ENCODE measurements at places on chromosomes 7 and 10. TPM values are rescaled to one million over a fixed set of nuclear protein-coding genes. Genes with fewer than 3 reads are reported as not detected.
A peak's percentile ranks its signal among the peaks of the same experiment; 100 is the strongest.

Gene COMMD3
- total RNA-seq, result 69.4 TPM

Gene CLDN12
- 39.2 TPM for total RNA-seq

Gene RADIL
- not detected for total RNA-seq

Gene NPFFR1
- total RNA-seq, result not detected

Gene ANXA8L1
- total RNA-seq, result 31.7 TPM

Gene IFIT1B
- total RNA-seq, result not detected

DNA sequence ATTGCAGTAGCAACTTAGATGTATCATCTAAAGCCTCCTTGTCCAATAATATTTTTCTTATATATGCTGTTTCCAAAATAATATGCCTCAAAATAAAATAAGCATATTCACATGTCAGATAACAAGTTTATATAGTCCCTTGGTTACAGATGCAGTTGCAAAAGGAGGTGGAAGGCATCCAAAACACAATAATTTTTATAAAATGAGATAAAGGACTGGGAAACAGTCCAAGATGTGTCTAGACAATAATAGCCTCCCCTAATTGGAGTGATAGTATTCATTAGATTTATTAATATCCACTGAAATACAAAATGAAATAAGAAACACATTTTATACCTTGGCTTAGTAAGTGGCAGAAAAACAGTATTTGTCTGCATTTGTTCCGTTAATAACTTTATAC, 30.3 kb downstream of the BCAP29 start:
- no peak for DNase-seq
- peaks cover 12% of the 10 kb centered on the region for H3K36me3 ChIP-seq
- no peak overlapping the region for H3K4me3 ChIP-seq
- peaks cover 6% of the 10 kb centered on the region for H3K4me1 ChIP-seq
- H3K27ac ChIP-seq, result no peak overlapping the region
- H3K27me3 ChIP-seq, result no peaks in the 10 kb centered on the region

- H3K27ac ChIP-seq, result no peak overlapping the region
- DNase-seq, result no peak
- H3K4me3 ChIP-seq, result no peak overlapping the region
- H3K36me3 ChIP-seq, result no peaks in the 10 kb centered on the region
Measured at GRCh38 chr10:70476249-70477035, 2.1 kb upstream of the PALD1 start.

DNA sequence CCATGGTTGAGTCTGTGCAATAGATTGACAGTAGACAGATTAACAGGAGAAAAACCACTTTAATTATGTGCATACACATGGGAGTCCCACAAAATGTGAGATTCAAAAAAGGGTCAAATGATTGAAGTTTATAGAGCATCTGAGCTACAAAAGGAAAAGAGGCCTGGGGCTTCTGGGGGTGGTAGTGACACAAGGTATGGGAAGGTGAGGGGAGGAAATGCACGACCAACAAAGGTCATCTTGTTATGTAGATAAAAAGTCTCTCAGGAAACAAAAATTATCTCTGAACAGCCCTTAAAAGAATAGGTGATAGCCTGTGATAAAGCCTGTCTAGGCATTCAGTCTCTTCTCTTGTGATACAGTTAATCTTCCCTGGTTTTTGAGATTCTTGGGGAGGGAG, 141.7 kb downstream of the SEC23IP start:
- no peak for DNase-seq
- no peak overlapping the region for H3K4me3 ChIP-seq
- H3K27ac ChIP-seq, result no peak overlapping the region

GRCh38 chr10:72027498-72027897, 60.9 kb downstream of the SPOCK2 start:
- H3K27ac ChIP-seq, result peak overlapping the region; percentile 49
- peaks cover 19% of the 10 kb centered on the region for H3K4me1 ChIP-seq
- no peak overlapping the region for H3K4me3 ChIP-seq
- DNase-seq, result peak; percentile 23

DNA sequence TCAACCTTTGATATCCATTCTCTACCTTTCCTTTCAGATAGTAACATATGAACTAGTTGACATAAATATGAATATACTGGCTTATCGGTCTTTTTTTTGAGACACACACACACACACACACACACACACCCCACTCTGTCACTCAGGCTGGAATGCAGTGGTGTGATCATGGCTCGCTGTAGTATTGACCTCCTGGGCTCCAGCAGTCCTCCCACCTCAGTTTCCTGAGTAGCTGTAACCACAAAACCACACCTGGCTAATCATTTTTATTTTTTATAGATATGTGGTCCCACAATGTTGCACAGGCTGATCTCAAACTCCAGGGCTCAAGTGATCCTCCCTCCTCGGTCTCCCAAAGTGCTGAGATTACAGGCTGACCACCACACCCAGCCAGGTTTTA, 14.2 kb upstream of the NT5C3A start:
- H3K36me3 ChIP-seq, result peaks cover 4% of the 10 kb centered on the region
- H3K27me3 ChIP-seq, result peaks cover 40% of the 10 kb centered on the region
- no peak overlapping the region for H3K27ac ChIP-seq
- no peak for DNase-seq

DNA sequence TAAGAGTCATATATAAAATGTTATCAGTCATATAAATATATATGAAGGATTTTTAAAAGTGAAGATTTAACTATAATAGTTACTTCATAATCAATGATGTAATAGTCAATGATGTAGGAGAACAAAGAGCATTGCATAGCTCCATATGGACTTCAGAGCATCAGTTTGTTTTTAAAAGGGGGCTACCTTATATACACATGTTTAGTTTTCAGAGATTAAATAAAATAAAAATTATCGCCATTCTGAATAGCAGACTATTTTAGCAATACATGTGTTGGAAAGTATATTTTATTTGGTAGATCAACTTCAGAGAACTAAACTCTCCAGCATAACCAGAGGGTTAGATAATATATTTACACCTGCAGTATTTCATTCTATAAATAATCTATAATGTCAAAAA, 29.1 kb upstream of the EPC1 start:
- H3K4me1 ChIP-seq, result peaks cover 15% of the 10 kb centered on the region
- no peak overlapping the region for H3K4me3 ChIP-seq
- H3K36me3 ChIP-seq, result no peaks in the 10 kb centered on the region
- no peaks in the 10 kb centered on the region for H3K27me3 ChIP-seq
- no peak for DNase-seq

GRCh38 chr10:86339226-86339865, 27.2 kb downstream of the GRID1 start:
- H3K4me3 ChIP-seq, result no peak overlapping the region
- H3K27ac ChIP-seq, result no peak overlapping the region
- no peaks in the 10 kb centered on the region for H3K27me3 ChIP-seq
- peaks cover 6% of the 10 kb centered on the region for H3K4me1 ChIP-seq
- H3K36me3 ChIP-seq, result no peaks in the 10 kb centered on the region
- no peak for DNase-seq

Data from MCF 10A (cell line).